Small intestine (tissue), 16 donors: ENCODE measurements at places on chromosomes 12 and 14.

- DNase-seq: no peak
These were observed 318.1 kb downstream of the ZFP36L1 start for GRCh38 chr14:68474741-68475140.

DNA sequence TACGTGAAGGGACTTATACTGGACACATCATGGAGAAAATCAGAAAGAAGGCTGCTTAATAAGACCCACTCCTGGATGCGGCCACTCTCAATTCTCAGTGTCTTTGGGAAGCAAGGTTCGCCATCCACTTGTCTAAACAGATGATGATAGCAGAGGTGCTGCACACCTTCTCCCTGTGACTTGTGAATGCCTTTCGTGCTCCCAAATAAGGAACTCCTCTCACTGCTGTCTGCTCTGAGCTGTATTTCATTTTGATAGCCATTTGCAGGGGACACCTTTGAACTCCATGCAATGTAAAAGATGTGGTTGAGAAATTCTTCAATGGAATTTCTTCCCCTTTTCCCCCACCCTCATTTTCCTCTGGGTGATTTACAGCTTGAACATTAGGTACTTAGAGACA lies 11.6 kb downstream of the RMST start:
- no peak for DNase-seq

GRCh38 chr14:73393375-73393774 lies 65.0 kb downstream of the NUMB start:
- no peak for DNase-seq

DNA sequence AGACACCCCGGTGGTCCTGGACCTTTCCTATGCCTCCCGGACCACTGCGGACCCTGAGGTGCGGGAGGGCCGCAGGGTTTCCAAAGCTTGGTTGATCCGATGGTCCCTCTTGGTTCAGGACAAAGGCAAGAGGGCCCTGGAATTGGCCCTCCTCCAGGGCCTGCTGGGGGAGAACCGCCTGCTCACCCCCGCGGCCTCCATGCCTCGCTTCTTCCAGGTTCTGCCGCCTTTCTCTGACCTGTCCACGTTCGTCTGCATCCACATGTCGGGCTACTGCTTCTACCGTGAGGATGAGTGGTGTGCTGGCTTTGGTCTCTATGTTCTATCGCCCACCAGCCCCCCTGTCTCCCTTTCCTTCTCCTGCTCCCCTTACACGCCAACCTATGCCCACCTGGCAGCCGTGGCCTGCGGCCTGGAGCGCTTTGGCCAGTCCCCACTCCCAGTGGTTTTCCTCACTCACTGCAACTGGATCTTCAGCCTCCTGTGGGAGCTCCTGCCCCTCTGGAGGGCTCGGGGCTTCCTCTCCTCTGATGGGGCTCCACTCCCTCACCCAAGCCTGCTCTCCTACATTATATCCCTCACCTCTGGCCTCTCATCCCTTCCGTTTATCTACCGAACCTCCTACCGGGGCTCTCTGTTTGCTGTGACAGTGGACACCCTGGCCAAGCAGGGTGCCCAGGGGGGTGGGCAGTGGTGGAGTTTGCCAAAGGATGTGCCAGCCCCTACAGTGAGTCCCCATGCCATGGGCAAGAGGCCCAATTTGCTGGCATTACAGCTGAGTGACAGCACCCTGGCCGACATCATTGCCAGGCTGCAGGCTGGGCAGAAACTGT lies 13.8 kb downstream of the CBLN3 start:
- no peak for DNase-seq

DNA sequence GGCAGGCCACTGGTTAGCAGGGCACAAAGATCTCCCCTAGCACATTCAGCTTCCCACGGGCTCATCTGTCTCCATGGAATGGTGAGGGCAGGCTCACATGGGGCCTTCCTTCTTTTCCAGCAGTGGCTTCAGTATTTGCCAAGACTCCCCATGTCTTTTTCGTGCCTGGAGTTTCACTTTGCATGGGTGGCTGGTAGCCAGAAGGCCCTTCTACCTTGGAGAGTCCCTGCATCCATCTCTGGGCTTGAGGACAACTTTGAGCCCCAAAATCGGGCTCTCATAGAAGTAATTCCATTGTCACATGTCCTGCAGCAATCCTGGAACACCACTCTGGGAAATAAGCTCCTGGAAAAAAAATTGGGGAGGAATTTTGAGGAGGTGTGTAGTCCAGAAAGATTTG lies 42.1 kb downstream of the NFKBIA start:
- no peak for DNase-seq
